ENCODE measurements at places on chromosomes 7 and 10.

GRCh38 chr7:131222171-131222570 is 105.5 kb upstream of the MKLN1 start:
- no peak for DNase-seq

DNA sequence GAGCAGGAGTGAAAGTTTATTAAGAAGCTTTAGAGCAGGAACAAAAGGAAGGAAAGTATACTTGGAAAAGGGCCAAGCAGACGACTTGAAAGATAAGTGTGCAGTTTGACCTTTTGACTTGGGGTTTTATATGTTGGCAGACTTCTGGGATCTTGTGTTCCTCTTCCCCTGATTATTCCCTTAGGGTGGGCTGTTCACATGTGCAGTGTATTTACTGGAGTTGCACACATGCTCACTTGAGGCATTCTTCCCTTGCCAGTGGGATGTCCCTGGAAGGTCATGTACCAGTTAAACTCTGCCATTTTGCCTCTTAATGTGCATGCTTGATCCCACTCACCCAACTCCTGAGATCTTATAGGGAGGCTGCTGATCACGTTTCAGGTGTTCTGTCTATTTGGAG is 23.4 kb upstream of the ARHGAP12 start:
- no peak for DNase-seq

DNA sequence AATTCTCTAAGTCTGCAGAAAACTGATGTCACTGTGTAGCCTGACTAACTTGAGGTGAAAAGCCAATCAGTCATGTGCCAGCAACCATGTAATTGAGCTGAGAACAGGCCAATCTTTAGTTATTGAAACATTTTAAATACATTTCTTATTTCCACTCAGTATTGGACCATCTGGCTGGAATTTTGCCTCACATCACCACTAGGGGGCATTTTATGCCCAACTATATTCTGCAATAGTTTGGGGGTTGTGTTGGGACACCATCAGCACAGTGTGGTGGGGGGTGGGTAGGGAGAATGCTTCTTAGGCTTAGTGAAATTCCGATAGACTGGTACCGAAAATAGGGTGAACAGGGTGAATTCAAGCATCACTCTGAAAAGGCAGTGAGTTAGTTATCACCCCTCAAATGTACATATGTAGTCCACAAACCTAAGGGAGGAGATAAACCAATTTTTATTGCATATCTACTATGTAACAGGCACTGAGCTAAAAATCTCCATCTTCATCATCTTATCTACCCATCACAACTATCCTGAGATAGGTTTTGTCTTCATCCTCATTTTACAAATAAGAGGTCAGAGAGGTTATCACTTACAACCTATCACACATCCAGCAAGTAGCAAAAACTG is 17.8 kb downstream of the NPSR1 start:
- peak; percentile 4 for DNase-seq

DNA sequence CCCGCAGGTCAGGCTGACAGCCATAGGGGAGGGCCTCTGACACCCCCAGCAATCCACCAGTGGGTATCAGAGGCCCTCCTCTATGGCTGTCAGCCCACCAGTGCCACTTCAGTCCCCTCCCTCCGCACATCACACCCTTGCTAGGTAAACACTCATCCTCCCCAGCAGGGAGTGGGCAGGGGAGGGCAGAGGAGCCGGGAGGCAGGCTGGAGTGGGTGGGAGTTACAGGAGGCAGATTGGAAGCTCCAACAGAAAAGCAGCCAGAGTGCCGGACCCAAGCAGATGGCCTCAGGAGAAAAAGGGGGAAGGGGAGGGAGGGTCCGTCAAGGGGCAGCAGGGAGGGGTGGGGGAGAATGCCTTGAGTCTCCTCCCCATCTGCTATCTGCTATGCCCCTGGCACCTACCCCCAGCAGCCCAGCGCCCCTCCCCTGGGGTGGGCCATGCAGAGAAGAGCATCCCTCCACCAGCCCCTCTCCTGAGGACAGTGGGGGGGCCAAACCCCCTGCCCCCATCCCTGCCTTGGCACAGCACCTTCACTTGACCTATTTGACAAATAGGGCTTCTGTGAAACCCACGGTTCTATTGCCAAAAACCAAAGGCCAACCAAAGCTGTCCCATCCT is 2.4 kb downstream of the RASGEF1A start:
- DNase-seq = no peak

DNA sequence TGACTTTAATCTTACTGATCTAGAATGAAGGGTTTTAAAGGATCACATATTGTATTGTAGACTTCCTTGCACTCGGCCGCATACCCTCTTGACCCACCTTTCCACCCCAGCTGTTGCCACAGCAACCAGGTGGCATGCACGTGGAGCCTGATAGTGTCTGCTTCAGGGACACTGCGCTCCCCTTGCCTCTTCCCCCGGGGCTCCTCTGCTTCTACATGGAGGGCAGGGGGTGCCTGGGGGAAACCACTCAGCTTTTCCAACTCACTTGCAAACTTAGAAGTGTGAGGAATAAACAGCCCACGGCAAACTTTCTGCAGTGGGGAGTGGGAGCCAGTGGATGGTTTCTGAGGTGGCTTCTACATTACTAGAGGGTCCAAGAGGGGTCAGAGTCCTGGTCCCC is 458.6 kb downstream of the PLXNA4 start:
- DNase-seq = no peak

DNA sequence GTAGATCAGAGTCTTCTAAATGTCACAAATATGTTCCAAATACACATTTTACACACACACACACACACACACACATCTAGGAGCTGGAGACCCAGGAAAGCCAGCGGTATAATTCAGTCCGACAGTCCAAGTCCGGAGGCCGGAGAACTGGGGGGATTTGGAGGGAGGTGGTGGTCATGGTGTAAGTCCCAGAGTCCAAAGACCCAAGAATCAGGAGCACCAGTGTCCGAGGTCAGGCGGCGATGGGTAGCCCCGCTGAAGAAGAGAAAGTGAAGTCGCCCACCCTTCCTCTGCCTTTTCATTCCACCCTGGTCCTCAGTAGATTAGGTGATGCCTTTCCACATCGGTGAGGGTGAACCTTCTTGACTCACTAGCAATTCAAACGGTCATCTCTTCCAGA is 154.8 kb downstream of the CAMK1D start:
- DNase-seq = no peak

DNA sequence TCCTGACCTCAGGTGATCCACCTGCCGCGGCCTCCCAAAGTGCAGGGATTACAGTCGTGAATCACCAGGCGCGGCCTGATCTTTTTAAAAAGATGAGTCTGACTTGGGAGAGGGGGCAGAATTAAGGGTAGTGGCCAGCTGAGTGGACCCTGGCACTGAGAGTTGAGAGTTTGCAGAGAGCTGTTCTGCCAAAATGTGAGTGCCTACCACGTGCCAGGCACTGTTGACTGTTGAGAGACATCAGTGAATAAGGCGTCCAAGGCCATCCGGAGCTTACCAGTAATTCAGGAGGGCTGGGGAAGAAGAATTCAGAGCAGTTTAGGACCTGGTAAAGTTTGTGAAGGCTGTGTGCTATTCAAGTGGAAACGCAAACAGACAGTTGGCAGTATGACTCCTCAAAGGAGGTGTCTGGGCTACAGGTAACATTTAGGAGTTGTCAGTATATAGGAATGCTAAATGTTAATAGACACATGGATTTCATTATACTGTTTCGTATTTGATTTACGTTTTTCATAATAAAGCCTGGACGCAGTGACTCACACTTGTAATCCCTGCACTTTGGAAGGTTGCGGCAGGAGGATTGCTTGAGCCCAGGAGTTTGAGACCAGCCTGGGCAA is 1.5 kb downstream of the NIPSNAP2 start:
- DNase-seq = no peak

DNA sequence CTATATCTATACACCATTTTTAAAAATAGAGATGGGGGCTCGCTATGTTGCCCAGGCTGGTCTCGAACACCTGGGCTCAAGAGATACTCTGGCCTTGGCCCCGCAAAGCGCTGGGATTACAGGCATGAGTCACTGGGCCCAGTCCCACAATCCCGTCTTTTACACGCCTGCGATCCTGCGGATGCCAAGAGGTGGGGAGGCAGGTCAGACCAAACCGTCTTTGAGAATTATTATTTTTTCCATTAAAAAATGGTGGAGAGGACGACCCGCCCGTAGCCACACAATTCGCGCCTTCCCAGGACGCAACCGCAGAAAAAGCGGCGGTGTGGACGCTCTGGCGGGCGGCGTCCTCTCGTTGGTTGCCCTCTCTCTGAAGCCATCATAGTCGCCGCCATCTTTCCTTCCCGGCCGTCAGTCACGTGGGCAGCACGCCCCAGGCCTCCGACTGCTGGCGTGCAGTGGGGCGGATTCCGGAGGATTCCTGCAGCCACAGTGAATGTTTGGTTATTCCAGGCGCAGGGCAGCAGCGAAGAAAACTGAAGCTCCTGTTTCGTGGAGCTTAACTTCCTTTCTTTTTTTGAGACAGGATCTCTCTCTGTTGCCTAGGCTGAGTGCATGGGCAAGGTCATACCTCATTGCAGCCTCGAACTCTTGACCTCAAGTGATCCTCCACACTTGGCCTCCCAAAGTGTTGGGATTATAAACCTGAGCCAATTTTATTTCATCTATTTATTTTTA is 9.9 kb upstream of the EPHB4 start:
- DNase-seq = peak; percentile 36

GRCh38 chr7:117673367-117673766 is 193.5 kb downstream of the CFTR start:
- no peak for DNase-seq

DNA sequence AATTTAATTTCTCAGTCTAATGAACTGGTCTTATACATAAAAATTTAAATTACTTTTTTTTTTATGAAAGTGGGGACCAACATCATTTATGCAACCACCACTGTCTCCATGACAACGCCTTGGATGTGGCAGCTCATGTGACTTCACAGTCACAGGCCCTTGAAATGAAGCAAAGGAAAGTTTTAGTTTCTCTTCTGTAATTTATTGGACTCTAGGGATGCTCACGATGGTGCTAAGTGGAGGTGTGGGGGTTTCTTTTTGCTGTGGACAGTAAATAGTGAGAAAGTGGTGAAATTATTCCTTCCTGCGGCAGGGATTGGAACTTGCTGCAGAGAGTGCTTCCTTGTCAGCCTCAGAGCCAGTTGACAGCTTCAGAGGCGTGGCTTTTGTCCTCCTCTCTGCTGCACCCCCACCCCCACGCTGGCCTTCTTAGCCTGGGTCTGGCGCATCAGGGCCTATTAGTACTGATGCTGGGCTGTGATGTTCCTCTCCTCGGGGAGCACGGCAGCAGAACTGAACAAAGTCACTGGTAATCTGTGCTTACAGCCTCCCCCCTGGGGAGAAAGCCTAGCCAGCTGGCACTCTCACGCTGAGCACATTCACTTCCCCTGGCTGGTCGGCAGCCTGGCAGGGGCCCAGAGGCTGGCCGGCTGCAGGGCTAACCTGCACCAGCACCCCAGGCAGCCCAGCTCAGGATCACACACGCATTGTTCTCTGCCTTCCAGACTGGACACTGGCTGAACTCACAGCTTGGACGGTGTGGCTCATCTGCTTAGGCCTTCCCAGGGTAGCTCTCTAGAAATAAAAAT is 517.5 kb upstream of the GALNT17 start:
- DNase-seq = no peak

GRCh38 chr7:29194206-29194593 is 375 bp upstream of the CHN2 start:
- DNase-seq = no peak

- no peak for DNase-seq
These were observed 302.2 kb downstream of the CCDC3 start for GRCh38 chr10:12699258-12699700.

DNA sequence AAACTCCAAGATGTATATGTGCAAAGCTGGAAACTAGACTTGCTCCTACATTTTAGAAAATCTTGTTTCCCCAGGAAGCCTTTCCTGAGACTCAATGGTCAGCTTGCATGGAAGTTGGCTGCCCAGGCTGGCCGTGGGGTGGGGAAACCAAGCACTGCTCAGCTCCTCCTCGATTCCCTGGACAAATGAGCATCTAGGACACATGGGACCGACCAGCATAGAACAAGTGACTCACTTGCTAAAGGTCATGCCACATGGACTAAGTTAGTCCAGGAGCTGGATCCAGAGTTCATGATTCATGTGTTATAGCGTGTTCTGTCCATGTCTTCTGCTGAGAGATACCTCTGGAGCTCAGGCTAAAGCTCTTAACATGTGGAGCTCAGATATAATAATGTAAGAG is 6.2 kb downstream of the FAM180A start:
- DNase-seq = no peak

GRCh38 chr7:70612811-70613210 is 519.1 kb upstream of the GALNT17 start:
- no peak for DNase-seq

DNA sequence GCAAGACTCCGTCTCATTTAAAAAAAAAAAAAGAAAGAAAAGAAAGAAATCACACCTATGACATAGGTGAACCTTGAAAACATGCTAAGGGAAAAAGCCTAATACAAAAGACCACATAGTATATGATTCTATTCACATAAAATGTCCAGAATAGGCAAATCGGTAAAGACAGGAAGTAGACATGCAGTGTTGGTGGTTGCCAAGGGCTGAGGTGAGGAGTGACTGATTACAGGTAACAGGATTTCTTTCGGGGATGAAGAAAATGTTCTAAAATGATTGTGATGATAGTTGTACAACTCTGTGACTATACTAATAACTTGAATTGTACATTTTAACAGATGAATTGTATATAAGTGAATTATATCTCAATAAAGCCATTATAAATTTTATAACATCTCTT is 3.3 kb downstream of the XPNPEP1 start:
- DNase-seq = no peak

DNA sequence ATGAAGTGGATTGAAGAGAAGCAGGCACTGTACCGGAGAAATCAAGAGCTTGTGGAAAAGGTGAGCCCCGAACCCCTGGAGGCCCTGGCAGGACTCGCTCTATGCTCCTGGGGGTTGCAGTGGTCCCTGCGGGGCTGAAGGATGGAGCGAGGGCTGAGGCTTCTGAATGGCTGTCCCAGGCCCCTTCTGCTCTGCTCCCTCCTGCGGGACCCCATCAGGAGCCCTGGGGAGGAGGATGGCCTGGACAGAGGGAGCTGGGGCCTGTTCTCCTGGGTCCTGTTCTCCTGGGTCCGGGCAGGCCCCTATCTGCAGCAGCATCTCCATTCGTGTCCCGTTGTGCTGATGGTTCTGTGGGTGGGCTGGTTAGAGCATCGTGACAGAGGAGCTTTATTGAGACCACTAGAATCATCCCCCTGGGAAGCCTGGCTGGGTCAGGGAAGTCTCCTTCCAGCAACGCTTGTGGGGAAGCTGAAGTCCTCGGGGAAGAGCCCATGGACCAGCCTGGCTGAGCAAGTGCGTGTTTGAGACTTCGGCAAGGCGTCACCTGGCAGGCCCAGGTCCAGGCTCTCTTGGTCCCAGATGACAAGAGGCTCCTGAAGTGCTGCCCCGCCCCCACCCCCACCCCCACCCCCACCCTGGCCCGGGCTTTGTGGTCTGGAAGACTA is 41.1 kb upstream of the DPYSL4 start:
- DNase-seq = no peak

DNA sequence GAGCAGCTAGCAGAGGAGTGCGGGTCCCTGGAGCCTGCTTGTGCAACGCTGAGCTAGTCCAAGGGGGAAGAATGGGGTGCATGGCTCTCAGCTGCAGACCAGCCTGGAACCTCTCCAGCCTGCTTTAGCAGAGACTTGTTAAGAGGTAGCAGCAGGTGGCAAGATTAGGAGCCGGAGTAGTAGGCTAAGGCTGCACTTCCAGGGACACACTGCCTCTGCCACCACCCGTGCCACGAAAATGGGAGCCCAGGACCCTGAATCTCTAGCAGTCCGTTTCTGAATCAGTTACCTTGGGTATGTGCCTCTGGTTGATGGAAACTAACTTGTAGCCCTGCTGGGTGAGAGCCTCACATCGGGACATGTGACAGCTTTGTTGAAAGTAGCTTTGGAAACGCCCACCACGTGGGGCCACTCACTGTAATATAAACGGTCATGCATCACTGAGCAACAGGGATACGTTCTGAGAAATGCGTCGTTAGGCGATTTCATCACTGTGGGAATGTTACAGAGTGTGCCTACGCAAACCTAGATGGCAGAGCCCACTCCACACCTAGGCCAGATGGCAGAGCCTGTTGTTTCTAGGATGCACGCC is 25.9 kb downstream of the HTRA1 start:
- DNase-seq = no peak
